Right cardiac atrium (tissue), 5 donors: ENCODE measurements at places on chromosomes 5 and 9.

DNA sequence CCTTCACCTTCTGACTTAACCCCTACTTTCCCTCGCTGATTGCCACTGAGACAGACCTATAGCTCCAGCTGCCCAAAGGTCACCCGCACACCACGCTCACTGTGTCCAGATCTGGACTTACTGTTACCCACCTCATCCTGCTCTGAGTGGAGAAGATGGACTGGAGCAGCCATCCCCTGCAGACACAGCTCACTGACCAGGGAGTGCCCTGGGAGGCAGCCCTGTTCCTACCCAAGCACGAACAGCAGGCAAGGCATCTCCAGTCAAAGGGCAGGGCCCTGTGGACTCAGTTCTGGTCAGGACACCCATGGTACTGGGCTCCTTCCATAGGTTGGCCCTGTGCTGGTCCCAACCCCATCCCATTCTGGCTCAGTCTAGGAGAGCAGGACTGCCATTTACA, 9.5 kb upstream of the BARX1 start:
- no peak for DNase-seq

DNA sequence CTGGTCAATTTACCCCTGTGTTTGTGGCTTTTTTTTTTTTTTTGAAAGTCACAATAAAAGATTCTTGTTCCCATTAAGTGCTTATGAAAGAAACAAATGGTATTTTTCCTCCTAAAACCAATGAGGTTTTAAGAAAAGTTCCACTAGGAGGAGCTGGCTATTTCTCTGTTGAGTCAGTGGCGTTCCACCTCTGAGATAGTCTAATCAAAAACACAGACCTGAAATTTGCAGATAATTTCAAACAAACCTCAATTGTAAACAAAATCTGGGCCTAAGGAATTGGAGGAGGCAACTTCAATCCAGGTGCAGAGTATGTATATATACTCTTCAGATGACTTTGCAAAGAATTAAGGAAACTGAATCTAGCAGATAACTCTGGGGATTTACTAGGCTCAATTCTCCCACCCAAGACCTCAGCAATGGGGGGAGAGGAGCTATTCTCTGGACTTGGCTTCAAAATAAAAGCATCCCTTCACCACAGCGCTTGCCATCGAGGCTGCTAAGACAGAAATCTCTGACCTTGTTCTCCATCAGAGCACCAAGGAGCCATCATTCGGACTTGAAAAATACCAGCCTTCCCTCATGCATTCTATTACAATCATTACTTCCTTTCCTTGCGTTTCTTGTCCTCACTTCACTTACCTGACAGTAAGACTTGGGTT, 52.4 kb downstream of the FANCC start:
- DNase-seq: no peak

DNA sequence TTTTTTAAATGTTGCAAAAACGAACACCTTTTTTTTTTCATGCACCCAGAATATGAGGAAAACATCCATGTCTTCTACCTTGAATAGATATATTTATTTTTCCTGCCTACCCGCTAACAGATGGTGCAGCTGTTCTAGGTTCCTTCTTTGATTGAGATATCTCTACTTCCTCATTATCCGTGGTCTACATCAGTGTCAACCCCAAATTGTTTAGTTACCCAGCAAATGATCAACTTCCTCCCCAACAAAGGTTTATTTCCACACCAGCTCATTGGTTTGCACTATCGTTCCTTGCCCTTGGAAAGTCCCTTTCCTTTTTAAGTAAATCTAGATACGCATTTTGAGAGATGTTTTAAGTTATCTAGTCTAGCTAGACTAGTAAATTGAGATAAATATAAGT, 166.4 kb downstream of the PRR16 start:
- DNase-seq: no peak

DNA sequence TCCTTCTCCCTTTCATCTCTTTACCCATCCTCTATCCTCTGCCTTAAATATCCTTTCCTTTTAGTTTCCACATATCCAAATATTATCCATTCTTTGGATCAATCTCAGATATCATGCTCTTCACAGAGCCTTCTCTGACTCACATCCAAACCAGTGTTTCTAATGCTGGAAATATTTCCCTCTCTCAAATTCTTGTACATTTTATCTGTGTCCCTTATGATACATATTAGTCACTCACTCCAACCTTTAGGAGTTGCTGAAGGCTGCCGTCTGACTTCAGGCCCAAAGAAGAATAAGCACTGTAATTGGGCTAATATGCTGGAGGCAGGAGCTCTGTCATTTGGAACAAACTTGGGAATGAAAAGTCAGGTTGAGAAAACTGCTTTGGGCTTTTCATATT, 156.4 kb upstream of the RUSC2 start:
- DNase-seq: no peak

DNA sequence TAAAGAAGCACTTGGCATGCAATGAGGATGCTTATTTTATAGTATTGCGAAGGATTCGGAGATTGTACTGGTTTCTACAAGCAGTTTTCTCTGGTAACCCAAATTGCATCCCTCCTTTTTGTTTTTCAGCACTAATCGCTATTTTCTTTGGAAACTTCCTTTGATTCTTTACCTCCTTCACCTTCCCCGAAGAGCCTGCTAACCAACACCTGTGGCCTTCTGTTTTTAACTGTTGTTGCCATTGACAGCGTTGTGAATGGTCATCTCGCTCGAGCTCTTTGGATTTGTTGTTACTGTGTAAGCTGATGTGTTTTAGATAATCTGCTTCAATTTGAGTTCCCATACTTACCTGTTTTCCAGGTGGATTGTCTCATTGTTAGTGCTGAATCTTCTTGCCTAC, 1.1 kb downstream of the CNOT6 start:
- DNase-seq: no peak

GRCh38 chr5:140039561-140039960, 3.5 kb downstream of the NRG2 start:
- DNase-seq: no peak

DNA sequence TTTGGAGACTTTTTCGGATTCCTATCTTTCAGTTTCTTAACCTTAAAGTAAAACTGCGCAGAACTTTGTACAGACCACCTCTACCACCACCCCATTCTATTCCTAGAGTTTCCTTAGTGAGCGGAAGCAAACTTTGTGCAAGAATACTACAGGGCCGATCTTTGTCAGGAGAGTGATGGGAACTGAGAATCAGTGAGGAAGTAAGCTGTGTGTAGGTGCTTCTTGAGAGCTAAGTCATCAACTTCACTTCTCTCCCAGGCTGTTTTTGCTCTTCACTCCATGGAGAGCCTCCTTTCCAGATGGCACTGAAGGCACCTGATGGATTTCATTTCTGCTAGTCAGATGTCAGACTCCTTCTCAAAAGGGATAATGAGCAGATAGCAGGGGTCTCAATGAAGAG, 127.3 kb downstream of the SPATA31D1 start:
- no peak for DNase-seq

DNA sequence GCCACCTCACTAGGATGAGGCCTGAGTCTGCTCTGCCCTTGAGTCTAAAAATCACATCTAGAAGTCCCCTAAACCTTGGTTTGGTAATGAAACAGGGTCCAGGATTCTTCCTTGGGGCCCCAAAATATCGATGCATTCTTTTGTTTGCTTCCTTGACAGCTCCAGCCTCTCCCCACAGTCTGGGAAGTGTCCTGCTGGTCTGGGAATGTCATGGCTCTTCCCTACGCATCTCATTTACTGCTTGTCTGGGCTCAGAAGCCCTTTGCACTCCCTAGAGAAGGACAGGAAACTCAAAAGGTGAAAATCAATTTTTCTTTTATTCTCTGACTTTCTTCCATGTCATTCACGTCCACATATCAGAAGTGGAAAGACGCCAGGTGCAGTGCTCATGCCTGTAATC, 115.8 kb downstream of the DRD1 start:
- DNase-seq: no peak

DNA sequence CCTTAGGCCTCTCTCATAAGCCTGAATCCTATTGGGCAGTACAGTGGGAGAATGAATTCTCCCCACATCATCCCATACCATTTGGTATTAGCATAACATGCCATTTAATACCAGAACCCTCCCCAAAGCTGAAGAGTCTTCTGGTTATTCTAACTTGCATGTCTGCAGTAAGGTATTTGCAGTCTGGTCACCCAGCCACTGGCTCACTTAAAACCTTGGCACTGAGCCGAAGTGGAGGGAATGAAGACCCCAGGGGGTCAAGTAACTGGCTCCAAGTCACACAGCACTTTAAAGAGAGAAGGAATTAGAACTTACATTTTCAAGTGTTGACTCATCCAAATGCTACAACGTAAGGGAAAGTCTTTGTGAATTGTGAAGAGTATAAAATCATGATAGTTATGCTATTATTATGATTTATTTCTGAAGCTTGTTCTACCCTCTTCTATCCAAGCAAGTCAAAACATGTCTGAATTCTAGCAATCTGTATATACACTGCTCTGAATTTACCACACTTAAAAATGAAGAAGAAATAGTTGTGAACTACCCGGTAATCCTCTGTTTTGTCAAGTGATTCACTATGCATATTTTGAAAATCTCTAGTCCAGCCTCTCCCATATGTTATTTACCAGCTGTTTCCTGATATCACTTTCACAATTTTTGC, 28.5 kb downstream of the GLRA1 start:
- no peak for DNase-seq

DNA sequence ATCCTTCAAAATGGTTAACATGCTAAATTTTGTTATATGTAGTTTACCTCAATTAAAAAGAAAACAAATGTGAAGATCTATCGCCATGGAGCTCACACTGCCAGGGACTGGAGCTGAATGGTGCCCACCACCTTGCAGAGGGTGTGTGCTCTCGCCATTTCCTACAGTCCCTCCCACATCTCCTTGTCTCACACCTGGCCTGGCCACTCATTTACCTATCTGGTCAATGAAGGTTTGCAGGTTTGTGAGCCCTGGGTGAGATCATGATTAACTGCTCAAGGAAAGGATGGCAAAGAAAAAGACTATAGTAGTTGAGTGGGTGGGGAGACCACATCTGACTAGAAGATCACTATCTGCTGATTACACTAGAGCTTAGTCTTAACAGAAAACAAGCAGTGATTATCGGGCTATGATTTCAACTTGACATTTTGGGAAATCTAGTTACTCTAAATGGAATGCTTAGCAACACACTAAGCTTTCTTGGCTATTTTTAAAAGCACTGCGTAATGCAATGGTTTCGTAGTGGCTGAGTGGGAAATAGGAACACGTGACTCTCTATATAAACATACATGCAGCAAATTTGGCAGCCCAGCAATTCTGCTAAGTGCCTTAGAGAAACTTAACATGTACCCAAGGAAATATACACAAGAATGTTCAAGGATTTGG, 27.3 kb downstream of the PUM3 start:
- DNase-seq: no peak

DNA sequence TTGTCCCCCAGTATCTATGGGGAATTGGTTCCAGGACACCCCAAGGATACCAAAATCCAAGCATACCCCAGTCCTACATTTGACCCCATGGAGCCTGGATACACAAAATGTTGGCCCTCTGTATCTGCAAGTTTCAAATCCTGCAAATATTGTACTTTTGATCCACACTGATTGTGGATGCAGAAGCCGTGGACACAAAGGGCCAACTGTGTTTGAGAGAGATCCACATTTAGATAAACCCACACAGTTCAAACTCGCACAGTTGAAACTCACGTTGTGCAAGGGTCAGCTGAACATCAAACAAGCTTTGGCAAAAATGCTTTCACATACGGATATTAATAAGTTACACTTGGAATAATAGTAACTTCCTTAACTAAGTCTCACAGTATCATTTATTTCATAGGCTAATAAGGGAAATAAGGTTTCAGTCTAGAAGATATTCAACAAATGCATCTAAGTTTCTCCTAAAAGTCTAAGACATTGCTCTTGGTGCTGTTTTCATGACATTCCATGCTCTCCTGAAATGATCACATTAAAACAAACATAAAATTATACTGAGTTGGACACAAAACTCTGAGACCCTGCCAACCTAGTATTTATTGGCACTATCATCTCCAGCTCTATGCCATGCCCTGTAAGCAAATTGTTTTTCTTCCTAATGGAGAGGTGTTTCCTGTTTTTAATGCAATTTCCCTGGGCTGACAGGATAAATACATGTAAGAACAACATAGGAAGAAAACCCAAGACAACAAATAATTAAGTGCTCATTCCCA, 32.3 kb downstream of the ACTL7A start:
- no peak for DNase-seq

- DNase-seq: peak; percentile 24
Observed at GRCh38 chr5:148957591-148958202, 105.2 kb downstream of the SH3TC2 start.

- DNase-seq: peak; percentile 72
Observed at GRCh38 chr5:67058998-67059743, 137.4 kb downstream of the CD180 start.

DNA sequence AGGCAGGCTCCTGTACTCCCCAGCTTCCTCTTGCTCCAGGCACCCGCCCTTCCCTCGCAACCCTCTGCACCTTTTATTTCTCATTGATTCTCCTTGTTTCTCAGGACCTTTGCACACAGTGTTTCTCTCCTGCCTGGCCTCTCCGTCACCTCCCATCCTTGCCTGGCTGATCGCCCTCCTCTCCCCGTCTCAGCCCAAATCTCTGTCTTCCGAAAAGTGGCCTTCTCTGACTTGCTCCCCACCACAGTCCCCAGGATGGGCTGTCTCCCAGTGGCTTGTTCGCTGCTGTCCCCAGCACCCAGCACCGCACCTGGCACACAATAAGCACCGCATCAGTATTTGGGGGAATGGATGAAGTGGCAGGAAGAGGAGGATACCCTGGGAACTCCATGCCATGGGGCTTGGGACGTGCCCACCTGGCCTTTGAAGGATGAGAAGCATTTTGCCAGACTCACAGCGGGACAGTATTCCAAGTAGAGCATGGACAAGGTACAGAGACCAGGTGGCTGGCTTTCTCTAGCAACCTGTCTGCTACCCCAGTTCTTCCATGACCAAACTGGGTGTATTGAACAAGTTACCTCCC, 62.5 kb downstream of the LMX1B start:
- DNase-seq: no peak

DNA sequence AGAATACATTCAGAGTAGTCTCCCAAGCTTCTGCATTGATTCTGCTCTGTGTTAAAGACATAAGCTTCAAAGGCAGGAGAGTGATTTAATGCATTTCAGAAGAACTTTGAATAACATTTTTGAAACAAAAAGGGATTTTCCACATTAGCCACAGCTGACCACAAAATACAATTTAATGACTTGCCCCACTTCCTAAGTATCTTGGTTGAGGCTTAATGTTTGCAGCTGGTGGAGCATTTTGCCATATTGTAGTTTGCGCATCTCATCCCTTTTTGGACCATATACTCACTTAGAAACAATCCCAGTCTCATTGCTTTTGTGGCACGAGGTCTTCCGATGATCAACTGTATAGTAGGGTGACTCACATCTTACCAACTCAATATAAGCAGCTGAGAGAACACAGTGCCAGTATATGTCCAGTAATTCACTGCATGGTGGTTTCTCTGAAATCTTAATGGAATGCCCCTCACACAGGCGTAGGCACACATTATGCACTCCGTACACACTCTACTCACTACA, 455.8 kb upstream of the PTGER4 start:
- DNase-seq: no peak

GRCh38 chr9:130713286-130713960, 19.8 kb downstream of the EXOSC2 start:
- no peak for DNase-seq

- no peak for DNase-seq
Observed at GRCh38 chr5:9851458-9851857, 221.3 kb upstream of the TAS2R1 start.

- DNase-seq: no peak
Observed at GRCh38 chr5:172546196-172546595, 91.9 kb upstream of the SH3PXD2B start.
